ENCODE measurements at places on chromosomes 3 and 15.
A peak's percentile ranks its signal among the peaks of the same experiment; 100 is the strongest.

GRCh38 chr15:90038632-90039095 lies 37.5 kb downstream of the ZNF710 start:
- no peak for DNase-seq

GRCh38 chr3:148718982-148719862 lies 21.5 kb downstream of the AGTR1 start:
- no peak for DNase-seq

DNA sequence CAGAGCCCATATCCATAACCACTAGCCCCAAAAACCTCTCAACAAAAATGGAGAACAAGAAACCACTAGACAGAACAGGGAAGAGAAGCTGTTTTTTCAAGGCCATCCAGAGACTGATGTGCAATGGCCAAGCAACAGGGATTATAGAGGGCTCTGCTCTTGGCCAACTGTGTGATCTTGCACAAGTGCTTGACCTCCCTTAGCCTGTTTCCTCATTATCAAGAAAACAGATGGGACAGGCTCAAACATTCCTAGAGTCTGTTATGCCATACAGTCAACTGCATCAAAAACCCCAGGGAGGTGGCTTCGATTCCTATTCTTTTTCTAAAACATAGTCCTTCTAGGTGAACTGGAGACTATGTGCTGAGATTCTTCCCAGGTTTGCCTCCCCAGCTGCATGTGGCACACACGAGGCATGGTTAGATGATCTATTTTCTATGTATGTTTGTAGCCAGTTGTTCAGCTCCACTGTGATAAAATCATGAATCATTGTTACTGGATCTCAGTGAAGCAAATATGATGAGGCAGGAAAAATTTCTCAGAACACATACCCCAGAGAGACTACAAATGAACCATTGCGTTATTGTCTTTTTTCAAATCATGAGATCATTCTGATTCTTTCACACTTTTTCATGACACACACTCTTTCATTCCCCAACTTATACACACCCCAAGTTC lies 132.9 kb upstream of the TGFBR2 start:
- DNase-seq: no peak

DNA sequence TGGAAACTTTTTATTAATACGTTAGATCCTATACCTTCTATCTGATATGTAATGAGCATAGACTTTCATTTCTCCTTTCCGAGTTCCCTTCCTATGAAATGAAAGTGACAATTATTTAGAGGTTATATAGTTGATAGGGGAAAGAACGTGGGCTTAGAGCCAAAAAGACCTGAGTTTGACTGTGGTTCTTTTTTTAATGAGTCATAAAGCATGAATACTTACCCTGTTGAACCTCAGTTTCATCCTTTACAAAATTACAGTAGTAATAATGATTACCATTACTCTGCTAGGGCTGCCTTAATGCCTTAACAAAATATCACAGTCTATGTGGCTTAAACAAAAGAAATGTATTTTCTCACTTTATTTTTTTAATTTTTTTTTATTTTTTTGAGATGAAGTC lies 75.9 kb downstream of the AGBL1 start:
- DNase-seq: no peak

DNA sequence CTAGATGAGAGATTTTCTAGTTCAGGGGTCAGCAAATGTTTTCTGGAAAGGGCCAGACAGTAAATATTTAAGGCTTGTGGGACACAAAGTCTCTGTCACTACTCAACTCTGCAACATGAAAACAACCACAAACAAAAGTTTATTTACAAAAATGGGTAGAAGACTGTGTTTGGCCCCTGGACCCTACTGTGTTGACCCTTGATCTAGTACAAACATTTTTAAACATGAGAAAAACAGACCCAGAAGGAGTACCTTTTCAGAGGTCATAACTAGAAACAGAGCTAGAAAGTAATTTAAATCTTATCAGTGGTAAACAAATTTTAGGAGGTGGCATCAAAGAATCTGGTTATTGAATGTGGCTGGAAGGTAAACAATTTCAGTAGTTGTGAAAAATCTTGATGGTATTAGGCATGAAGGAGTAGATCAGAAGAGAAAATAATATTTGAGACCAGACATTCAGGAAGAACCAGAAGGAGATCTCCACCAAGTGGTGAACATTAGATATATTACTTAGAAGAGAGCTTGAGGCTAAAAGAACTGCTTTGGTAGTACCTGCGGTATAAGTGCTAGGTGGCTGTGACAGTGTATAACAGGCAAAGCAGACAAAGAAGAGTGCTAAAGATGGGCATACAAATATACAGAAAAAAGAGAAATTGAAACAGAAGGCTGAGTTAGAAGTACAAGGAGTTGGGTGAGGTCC lies 101.7 kb downstream of the NR1I2 start:
- no peak for DNase-seq

- DNase-seq: no peak
Observed at GRCh38 chr3:38648024-38648658, 1.3 kb downstream of the SCN5A start.

DNA sequence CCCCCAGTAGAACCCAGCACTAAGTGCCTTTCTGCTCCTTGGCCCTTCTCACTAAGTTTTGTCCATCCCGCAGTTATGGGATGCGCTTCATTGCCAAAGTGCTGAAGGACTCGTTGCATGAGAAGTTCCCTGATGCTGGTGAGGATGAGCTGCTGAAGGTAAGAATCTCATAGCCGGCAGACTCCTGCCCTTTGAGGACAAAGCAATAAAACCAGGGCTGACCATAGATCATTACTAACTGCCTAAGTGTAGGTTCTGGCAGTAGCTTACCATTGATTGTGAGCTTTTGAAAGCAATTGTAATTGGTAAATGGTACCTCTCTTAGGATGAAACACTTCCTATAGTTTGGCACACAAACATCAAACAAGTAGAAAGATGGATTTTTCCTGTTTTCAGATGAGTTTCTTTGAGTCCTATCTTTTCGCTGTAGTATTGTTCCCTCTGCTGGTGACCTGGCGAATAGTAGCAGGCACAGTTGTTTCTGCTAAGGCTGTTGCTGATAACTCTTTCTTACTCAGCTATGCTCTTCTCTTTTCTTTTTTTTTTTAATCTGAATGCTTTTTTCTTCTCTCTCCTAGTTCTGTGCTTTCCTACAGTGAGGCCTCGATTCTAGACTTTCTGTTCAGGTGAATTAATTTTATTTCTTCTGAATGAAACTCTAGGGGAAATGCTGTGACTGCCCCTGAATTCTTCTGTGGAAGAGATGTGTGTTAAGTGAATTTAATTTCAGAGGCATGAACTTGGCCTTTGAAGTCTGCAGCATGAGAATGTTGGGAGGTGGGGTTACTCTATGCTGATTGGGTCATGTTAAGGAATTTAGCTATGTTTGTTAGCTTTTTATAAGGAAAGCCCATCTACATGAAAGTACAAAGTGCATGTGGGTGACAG lies 47.4 kb upstream of the CRTC3 start:
- DNase-seq: peak; percentile 53

DNA sequence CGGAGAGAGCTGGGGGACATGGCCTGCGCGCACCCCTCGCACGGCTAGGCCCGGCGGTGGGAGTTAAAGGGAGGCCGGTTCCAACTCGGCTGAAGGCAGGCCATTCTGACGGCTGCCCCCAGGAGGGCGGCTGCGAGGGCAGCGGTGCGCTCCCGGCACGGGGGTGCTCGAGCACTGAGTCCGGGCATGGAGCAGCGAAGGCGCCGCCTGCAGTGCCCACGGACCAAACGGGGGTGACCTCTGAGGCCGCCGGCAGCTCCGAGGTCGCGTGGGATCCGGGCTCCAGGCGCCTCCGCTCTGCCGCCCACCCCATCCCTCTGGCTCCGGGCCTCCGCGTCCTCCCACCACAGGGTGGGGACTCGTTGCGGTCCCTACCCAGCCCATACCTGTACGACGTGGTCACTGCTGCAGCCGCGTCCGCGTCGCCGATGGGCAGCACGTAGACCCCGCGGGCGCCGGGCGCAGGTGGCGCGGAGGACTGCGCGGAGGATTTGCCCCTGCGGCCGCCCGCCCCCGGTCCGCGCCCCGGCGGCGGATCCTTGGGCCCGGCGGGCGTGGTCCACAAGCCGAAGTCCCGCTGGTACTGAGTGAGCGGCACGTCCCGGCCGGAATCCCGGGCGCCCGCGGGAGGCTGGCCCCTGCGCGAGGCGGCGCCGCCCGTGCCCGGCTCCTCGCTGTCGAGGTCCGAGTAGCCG lies 469 bp downstream of the MAP6D1 start:
- peak; percentile 11 for DNase-seq

DNA sequence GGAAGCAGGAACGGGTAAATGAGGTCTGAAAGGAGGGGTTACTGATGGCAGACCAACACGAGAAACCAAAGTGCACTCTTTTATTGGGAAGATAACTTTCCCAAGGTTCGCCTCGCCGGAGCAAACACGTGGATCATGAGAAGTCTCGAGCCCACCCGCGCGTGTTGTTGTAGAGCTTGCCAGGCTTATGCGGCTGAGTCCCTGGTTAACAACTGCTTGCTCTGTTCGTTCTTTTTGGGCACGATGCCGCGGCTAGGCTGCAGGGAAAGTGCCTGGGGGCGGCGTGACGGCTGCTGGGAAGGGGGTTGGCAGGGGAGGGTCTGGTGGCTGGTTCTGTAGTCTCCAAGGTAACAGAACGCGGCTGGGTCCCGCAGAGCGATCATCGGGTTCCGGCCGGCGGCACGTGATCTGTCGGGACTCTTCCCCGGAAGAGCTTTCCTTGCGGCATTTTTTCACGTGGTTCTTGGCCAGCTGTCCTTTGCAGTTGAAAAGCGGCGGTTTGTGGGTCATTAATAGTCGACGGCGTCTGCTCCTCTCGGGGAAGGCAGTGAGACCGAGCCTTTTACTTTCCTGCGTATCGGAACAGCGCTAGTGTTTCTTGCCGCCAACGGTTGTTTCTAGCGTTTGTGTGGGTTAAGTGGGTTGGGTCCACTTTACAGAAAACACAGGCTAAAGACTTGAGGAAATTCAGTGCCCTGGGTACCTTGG lies 1.5 kb downstream of the MGA start:
- peak; percentile 88 for DNase-seq

DNA sequence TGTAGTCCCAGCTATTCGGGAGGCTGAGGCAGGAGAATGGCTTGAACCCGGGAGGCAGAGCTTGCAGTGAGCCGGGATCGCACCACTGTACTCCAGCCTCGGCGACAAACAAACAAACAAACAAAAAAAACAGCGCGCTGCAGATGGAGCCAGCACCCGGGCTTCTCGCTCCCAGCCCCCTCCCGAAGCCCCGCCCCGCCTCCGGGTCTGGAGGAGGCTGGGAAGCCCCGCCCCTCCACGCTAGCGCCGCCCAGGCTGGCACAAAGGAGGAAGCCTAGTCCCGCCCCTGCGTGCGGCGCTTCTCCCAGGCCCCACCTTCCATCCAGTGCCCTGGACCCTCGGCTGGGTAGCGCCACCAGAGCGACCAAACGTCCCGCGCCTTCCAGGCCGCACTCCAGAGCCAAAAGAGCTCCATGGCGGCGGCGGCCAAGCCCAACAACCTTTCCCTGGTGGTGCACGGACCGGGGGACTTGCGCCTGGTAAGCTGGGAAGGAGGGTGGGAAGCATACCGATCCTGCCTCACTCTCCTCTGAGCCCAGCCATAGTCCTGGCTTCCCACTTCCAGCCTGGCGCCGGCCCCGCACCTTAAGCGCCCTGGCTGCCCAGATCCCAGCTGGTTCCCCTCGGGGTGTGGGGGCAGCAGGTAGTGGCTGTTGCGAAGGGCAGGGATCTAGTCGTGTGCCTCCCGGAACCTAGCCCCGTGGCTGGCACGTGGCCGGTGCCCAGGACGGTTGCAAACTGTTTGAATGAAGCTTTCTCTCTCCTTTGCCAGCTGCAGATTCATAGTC lies at the start of gene SORD:
Gene SORD (plus strand): TSS at position 325 of the 788 bp plus-strand sequence. CDS start 89 bp downstream, at position 414.
- DNase-seq: peak; percentile 90

DNA sequence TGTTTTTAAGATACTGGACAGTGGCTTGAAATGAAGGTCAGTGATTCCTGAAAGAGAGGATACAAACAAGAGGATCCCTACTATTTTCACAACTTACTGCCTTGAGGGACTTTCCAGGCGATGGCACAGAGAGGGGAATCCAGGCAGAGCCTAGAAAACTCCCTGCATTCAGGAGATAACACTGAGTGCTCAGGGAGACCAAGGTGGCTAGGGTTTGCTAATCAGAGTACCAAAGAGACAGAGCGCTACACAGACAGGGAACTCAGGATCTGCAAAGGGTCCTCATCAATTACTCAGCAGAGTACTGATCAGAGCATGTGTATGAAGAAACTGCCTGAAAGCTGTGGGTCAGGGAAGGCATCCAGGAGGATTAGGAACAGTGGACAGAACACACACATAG lies 11.7 kb upstream of the MRPS22 start:
- DNase-seq: no peak

DNA sequence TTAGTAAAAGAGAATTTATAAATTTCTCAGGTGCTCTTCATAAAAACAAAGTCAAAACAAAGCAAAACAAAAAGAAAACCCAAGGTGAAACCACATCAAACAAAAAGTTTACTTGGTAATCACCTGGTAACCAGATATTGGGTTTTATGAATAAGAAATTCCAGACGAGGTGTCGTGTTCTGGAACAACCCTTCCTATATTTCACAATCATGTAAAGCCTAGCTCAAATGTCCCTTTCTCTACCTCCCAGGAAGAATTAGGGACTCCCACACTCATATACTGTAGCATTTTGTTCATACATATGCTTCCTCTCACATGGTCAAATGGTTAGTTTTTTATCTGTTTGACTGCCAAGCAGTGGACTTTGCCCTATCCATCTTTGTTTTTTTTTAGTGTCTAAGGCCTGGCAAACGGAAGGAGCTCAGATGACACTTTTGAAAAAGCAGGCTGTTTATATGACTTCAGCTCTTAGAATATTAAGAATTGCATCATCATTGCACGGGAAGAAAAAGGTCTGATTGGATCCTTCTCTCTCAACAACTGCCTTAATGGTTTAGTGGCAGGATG lies 326.7 kb upstream of the TBL1XR1 start:
- DNase-seq: no peak

DNA sequence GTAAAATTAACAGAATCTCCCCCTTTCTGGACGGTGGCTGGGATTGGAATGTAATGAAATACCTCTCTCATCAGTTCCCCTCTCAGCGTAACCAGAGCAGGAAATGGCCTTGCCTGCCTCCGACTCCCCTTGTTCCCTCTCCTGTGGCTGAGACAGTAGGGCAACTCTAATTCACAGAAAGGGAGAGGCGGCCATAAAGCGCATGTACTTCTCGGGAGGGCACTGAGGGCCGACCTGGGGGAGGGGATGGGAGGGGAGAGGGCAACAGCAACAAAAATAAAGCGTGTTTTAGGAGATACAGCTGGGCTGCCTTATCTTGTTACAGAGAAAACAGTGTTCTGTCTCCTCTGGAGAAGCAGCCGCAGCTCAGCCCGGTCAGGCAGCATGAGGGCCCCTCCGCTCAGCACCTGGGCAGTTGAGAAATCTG lies 783.3 kb upstream of the ARRDC4 start:
- no peak for DNase-seq

GRCh38 chr3:59885899-59886400 lies 836.1 kb upstream of the CFAP20DC start:
- no peak for DNase-seq
